ENCODE measurements at places on chromosomes 16 and 17.

DNA sequence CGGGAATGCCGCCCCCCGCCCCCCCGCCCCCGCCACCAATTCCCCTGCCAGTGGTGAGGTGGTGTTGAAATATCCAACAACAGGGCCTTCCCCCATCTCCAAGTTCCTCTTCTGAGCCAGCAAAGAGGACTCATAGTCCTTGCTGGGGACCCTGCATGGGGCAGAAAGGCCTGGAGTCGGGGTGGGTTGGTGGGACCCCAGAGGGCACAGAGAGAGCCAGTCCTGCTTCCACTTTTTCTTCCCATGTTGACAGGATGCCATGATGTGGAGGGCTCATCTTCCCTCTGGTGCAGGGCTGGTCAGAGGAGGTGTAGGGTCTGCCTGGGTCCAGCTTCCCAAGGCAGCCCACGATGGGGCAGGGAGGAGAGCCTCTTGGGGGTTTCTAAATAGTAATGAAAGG is 49.0 kb upstream of the PIK3R6 start:
- H3K27ac ChIP-seq: peak overlapping the region; percentile 84
- DNase-seq: no peak
- no peak overlapping the region for H3K4me3 ChIP-seq
- H3K36me3 ChIP-seq: peaks cover 39% of the 10 kb centered on the region
- peaks cover 55% of the 10 kb centered on the region for H3K4me1 ChIP-seq

DNA sequence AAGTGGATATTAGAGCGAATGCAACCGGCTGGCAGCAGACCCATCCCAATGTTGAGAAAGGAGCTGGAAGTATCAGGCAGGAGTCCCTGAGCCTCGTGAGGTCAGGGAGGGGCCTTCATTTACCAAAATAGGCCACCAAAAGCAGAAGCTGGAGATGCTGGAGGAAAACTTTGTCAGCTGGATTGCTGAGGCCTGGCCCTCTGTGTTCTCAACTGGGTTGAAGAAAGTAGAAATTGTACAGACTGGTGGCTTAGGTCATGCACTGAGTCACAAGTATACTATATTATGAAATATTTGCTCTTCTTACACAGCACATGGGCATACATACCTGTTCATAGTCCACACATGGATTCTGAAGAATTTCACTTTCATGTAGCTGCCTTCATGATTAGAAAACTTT is 23.2 kb upstream of the TEKT3 start:
- DNase-seq: no peak
- no peak overlapping the region for H3K4me3 ChIP-seq
- peaks cover 16% of the 10 kb centered on the region for H3K27me3 ChIP-seq
- H3K36me3 ChIP-seq: no peaks in the 10 kb centered on the region
- H3K27ac ChIP-seq: no peak overlapping the region

DNA sequence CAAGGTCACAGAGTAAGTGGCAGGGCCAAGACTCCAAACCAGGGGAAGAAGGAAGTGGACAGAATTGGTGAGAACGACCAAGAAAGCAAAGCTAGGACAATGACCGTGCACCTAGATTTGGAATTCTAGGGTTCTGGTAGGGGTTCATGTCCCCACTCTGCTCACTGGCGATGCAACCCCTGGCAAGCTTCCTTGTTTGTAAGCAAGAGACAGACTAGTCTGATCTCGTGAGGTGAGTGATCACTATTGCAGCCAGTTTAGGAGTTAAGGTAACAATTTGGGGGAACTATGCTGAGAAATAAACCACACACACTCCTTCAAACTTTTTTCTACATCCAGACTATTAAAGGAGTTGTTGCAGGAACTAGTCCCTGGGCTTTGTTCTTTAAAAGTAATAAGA is 48.1 kb downstream of the XPO6 start:
- H3K27me3 ChIP-seq: no peaks in the 10 kb centered on the region

GRCh38 chr17:40316571-40317344 is 7.8 kb downstream of the RARA start:
- H3K36me3 ChIP-seq: peaks cover 50% of the 10 kb centered on the region
- no peak for DNase-seq
- no peaks in the 10 kb centered on the region for H3K27me3 ChIP-seq

GRCh38 chr16:47069313-47069712 is 74.4 kb downstream of the NETO2 start:
- no peaks in the 10 kb centered on the region for H3K4me1 ChIP-seq
- no peaks in the 10 kb centered on the region for H3K36me3 ChIP-seq
- DNase-seq: no peak
- H3K27ac ChIP-seq: no peak overlapping the region

DNA sequence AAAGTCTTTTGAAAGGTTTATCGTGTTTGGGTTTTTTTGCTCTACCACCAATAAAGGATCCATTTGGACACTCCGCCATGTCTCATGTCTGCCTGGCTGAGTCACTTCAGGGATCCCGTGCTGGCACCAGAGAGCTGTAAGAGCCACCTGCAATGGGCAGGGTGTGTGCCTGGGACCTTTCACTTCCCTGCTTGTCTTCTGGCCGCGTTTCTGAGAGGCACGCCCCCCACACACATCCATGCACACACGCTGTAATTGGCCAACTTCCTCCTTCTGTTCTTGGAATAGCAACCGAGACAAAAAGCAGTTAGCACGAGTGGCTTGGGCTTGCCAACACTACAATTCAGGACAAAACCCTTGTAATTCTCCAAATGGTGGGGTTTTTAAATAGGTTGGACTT is 9.8 kb upstream of the SOST start:
- H3K4me1 ChIP-seq: no peaks in the 10 kb centered on the region
- H3K4me3 ChIP-seq: no peak overlapping the region
- H3K27ac ChIP-seq: no peak overlapping the region
- no peak for DNase-seq
- H3K36me3 ChIP-seq: peaks cover 4% of the 10 kb centered on the region

- DNase-seq: no peak
- no peak overlapping the region for H3K27ac ChIP-seq
- no peaks in the 10 kb centered on the region for H3K4me1 ChIP-seq
- no peak overlapping the region for H3K4me3 ChIP-seq
- H3K27me3 ChIP-seq: no peaks in the 10 kb centered on the region
Measured at GRCh38 chr17:43143201-43143600, 18.0 kb upstream of the BRCA1 start.

DNA sequence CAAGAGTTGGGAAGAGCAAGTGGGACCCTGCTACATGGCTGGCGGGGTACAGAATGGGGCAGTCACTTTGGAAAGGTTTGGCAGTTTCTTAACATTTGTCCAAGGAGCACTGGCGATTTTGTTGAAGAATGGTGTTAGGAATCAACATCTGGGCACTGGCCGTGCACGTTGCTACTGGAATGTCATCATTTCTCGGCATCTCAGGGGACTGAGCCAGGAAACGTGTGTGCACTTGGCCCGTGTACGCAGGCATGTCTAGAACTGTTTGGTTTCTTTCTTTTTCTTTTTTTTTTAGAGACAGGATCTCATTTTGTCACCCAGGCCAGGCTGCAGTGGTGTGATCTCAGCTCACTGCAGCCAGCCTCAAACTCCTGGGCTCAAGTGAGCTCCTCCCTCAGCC is 17.3 kb upstream of the FOXK2 start:
- H3K36me3 ChIP-seq: peaks cover 4% of the 10 kb centered on the region
- H3K4me1 ChIP-seq: peaks cover 9% of the 10 kb centered on the region

DNA sequence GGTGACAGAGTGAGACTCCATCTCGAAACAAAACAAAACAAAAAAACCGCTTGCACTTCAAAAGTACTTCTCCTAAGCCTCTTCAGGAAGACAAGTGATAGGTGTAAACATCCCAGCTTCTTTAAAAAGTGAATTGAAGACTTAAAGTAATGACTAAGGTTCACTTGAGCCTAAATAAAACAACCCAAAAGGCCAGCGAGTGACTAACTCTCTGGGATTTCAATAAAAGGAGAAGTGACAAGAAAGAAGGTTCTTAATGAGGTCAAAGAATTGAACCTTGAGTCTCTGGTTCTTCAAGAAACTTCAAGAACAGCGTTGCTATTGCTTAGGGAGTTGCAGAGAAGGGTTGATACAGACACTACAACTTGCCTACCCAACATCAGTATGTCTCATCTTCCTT is 42.2 kb downstream of the STX8 start:
- DNase-seq: no peak
- H3K4me3 ChIP-seq: no peak overlapping the region
- no peak overlapping the region for H3K27ac ChIP-seq
- peaks cover 8% of the 10 kb centered on the region for H3K36me3 ChIP-seq
- H3K27me3 ChIP-seq: no peaks in the 10 kb centered on the region

GRCh38 chr16:80463751-80464495 is 76.9 kb upstream of the DYNLRB2 start:
- H3K27me3 ChIP-seq: peaks cover 84% of the 10 kb centered on the region
- H3K4me1 ChIP-seq: peaks cover 3% of the 10 kb centered on the region
- H3K36me3 ChIP-seq: no peaks in the 10 kb centered on the region
- H3K4me3 ChIP-seq: no peak overlapping the region
- no peak overlapping the region for H3K27ac ChIP-seq
- no peak for DNase-seq

GRCh38 chr17:38579083-38579480 is 26.7 kb downstream of the SRCIN1 start:
- DNase-seq: no peak
- peaks cover 15% of the 10 kb centered on the region for H3K4me1 ChIP-seq
- H3K27ac ChIP-seq: no peak overlapping the region
- no peaks in the 10 kb centered on the region for H3K36me3 ChIP-seq

DNA sequence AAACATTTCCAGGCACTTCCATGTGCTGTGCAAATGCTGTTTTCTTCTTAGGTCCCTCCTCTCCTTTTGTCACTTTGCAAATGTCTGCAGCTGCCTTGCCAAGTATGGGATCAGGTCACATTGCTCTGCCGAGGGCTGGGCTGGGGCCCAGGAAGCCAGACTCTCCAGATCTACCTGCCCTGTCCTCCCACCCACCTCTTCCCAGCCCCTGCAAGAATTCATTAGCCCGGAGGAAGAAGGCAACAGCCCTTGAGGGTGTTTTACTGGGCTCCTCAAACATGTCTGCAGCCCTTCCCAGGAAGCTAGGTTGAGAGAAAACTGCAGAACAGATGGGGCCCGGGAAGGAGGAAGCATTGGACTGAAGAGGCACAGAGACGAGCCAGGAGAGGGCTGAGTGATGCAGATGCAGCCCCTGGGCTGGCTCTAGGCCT is 47.1 kb downstream of the WSB1 start:
- H3K27ac ChIP-seq: no peak overlapping the region
- no peaks in the 10 kb centered on the region for H3K36me3 ChIP-seq
- no peak overlapping the region for H3K4me3 ChIP-seq

DNA sequence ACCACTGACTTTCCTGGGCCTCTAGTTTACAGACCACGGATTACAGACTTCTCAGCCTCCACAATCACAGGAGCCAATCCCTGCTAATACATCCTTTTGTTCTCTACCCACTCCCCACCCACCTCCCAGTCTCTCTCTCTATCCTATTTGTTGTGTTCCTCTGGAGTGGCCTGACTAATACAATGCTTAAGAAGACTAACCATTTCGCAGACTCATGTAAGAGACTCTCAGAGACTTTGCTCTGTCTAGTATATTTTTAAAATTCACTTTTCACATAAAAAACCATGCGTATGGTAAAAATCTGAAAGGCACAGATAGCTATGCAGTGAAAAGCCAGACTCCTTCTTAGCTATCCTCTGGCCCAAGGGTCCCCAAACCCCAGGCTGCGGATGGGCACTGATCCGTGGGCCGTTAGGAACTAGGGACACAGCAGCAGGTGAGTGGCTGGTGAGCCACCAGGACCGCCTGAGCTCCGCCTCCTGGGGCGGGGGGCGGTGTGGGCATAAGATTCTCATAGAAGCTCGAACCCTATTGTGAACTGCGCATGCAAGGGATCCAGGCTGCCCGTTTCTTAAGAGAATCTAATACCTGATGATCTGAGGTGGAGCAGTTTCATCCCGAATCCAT is 7.6 kb downstream of the PIK3R6 start:
- no peak overlapping the region for H3K4me3 ChIP-seq
- H3K36me3 ChIP-seq: peaks cover 3% of the 10 kb centered on the region
- peak overlapping the region; percentile 38 for H3K27ac ChIP-seq
- DNase-seq: no peak
- peaks cover 7% of the 10 kb centered on the region for H3K4me1 ChIP-seq

GRCh38 chr17:51454456-51454978 is 194.2 kb downstream of the UTP18 start:
- H3K27me3 ChIP-seq: peaks cover 19% of the 10 kb centered on the region
- no peak overlapping the region for H3K4me3 ChIP-seq
- H3K27ac ChIP-seq: no peak overlapping the region
- no peaks in the 10 kb centered on the region for H3K36me3 ChIP-seq
- DNase-seq: no peak

DNA sequence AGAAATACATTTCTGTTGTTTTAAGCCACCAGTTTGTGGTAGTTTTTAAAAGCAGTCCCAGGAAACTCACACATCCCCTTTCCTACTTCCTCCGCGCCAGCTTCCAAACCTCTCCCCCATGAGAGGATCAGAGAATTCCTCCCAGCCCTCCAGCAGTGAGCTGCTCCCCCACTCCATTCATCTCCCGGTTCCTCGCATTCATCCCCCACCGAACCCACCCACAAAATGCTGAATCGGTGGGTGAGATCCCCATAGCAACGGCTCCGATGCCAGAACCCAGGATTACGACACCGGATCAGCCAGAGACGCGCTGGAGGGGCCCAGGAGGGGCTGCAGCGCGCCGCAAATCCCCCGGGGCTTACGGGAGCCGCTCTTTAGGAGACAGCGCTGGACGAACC is 251.4 kb upstream of the RPL38 start:
- DNase-seq: no peak
- no peaks in the 10 kb centered on the region for H3K4me1 ChIP-seq
- no peak overlapping the region for H3K4me3 ChIP-seq

GRCh38 chr16:78705694-78706093 is 606.2 kb downstream of the WWOX start:
- DNase-seq: no peak
- no peak overlapping the region for H3K4me3 ChIP-seq
- no peaks in the 10 kb centered on the region for H3K36me3 ChIP-seq
- peaks cover 8% of the 10 kb centered on the region for H3K4me1 ChIP-seq
- no peaks in the 10 kb centered on the region for H3K27me3 ChIP-seq
- H3K27ac ChIP-seq: no peak overlapping the region

DNA sequence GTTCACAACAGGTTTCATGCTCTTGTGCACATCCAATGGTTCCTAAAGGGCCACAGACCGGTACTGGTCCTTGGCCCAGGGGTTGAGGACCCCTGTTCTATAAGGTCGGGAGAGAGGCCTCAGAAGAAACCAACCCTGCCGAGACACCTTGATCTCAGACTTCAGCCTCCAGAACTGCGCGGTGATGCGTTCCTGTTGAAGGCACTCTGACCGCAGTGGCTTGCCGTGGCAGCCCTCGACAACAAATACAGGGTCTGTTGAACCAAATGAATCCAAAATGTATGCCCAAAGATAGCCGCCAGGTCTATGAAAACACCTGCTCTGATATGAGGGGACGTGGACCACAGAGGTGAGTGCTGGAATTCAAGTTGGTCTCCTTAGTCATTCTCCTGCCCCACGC is 389.8 kb downstream of the SEC14L1 start:
- no peaks in the 10 kb centered on the region for H3K36me3 ChIP-seq
- no peak overlapping the region for H3K27ac ChIP-seq
- no peak for DNase-seq
- H3K4me3 ChIP-seq: no peak overlapping the region

DNA sequence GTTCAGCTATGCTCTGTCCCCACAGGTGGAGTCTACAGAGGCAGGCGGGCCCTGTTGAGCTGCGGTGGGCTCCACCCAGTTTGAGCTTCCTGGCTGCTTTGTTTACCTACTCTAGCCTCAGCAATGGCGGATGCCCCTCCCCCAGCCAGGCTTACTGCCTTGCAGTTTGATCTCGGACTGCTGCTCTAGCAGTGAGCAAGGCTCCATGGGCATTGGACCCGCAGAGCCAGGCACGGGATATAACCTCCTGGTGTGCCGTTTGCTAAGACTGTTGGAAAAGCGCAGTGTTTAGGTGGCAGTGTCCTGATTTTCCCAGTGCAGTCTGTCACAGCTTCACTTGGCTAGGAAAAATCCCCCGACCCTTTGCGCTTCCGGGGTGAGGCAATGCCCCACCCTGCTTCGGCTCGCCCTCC is 89.1 kb downstream of the BCAS3 start:
- peak overlapping the region; percentile 84 for H3K27ac ChIP-seq
- no peak for DNase-seq
- H3K27me3 ChIP-seq: no peaks in the 10 kb centered on the region
- H3K36me3 ChIP-seq: peaks cover 6% of the 10 kb centered on the region
- peaks cover 35% of the 10 kb centered on the region for H3K4me1 ChIP-seq
- peak overlapping the region; percentile 46 for H3K4me3 ChIP-seq

All from effector memory CD8-positive, alpha-beta T cell (primary cell).